Stimulated activated CD4-positive, alpha-beta T cell treated with anti-CD3 and anti-CD28 coated beads, Interleukin-4, amount 100 ng/mL, for 4 hours (primary cell): ENCODE measurements at places on chromosomes 5 and 9.

DNA sequence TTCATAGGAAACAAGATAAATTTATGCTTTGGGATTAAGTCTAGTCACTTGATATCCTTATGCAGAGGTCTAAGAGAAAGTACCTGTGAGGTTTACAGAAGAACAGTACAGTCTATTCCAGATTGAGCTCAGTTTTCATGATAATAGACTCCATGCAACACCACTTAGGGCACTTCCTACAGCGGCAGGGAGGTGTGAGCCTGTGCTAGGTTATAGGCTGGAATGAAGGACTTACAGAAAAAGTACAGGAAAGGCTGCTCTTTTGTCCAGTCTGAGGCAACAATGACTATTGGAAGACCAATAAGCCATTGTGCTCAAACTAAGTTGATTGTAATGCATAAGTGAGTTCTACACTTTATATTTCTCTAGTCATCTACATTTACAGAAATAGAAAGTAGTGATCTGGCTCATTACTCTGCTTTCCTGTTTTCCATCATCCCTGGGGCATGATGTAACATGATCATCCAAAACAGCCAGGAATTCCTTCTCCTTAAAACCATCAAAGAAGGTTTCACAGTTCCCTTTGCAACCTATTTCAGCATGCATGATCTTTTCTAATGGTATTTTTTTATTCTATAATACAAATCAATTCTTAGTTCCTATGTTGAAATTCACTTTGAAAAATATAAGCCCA is 322.8 kb downstream of the SLF1 start:
- DNase-seq = no peak

DNA sequence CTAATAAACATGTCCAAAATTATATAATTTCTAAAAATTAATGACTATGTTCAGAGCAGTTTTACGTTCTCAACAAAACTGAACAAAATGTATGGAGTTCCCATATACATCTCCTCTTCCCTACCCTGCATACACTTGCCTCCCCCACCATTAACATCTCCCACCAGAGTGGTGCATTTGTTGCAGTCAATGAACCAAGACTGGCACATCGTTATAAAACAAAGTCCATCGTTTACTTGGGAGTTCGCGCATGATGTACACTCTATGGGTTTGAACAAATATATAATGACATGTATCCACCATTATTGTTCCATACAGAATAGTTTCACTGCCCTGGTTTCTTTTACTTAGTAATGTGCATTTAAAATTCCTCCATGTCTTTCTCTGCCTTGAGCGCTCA is 130.1 kb downstream of the APBA1 start:
- no peak for DNase-seq

- DNase-seq = no peak
These were observed 234.0 kb upstream of the NMUR2 start for GRCh38 chr5:152638996-152639552.

- DNase-seq = no peak
These were observed 43.1 kb upstream of the DAB2IP start for GRCh38 chr9:121608168-121608853.

- no peak for DNase-seq
These were observed 64.7 kb downstream of the FGF1 start for GRCh38 chr5:142621227-142621626.

GRCh38 chr5:56668996-56669395 is 146.4 kb upstream of the MAP3K1 start:
- no peak for DNase-seq

DNA sequence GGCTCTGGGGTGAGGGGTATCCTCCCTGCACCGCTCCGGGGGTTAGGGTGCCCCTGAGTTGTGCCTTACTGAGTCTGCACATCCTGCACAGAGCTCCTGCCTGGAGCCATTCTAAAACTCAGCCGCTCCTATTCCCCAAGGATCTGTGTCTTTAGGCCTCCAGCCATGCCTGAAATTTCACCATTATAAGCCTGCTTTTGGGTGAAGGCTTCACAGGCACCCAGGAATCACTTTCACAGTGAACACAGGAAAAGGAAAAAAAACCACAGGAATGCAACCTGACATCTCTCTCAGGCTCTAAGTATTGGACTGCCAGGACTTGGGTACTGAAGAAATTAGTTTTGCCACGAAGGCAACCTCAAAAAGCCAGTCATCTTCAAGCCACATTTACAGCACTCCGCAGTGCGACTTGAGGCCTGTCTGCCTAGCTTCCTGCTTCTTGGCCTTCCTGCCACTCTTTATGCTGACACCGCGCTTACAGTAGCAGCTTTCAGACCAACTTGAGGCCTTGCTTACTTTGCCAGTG is 30.9 kb downstream of the GALNT10 start:
- DNase-seq = peak; percentile 14

DNA sequence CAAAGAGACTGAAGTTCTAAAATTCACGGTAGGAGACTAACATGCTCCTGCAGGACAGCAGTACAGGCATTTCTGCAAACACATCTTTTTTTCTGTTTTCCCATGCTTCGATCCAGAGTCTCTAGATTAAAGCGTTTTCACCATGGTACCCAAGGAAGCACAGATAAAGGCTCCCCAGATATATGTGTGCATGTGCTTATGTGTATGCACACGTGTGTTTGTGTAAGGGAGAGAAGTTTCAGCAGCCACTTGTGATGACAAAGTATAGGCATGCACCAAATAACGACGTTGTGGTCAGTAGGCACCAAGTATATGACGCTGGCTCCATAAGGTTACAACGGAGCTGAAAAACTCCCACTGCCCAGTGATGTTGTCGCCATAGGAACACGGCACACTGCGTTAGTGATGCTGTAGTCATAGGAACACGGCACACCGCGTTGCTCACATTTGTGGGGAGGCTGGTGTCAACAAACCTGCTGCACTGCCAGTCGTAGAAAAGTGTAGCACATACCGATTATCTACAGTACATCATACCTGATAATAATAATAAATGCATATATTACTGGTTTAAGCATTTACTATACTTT is 21.7 kb downstream of the MED10 start:
- DNase-seq = no peak

DNA sequence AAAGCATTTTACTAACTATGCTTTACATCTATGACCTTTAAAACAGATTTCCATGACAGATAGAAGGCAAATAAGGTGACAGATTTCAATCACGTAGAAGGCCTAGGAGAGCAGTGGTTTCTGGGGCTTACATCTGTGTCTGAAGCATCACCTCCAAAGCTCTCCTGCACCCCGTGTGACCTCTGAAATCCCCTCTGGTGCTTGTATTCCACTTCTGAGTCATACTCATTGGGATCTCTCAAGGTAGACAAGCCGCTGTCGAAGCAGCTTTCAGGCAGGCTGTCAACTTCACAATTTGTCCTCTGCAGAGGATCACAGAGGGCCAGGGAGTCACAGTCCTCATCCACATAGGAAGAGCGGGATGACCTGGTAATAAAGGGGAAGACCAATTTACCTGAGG is 62.2 kb downstream of the RASEF start:
- DNase-seq = no peak

DNA sequence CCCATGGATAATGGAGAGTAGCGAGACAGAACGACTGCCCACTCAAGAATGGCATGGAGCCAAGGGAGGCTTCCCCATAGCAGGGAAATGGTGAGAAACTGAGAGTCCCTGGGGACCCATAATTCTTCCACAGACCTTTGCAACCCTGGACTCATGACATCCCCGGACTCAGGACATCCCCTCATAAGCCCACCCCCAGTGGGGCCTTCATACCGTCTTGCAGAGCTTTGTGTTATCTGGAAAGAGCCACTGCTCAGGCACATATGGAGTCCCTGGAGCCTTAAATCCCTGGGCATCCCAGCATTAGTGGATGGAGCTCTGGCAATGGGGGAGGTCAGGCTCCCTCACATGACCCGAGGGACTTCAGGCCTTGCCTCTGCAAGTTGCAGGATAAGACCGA is 865.4 kb upstream of the ARRDC3 start:
- DNase-seq = no peak

DNA sequence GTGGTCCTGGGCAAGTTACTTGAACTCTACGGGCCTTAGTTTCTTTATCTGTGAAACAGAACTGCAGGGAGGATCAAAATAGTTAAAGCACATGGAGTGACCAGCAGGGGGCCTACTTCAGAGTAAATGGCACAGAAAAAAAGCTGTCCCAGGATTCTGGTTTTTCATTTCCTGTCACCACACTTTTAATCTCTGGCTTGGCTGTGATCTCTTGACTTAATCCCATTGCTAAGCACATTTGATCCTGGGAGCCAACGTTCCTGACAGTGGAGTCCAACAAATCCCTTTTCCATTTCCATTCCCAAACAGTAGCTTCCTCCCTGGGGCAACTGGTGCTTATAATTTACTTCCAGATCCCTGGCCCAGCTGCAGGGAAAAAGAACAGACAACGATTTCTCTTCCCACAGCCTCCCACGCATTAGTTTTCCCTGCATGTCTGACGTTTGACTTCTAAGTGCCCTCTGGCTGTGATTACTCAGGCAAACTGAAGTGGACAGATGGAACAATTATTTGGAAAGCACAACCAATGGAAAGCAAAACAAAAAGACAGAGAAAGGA is 136.5 kb upstream of the STK32A start:
- DNase-seq = no peak

DNA sequence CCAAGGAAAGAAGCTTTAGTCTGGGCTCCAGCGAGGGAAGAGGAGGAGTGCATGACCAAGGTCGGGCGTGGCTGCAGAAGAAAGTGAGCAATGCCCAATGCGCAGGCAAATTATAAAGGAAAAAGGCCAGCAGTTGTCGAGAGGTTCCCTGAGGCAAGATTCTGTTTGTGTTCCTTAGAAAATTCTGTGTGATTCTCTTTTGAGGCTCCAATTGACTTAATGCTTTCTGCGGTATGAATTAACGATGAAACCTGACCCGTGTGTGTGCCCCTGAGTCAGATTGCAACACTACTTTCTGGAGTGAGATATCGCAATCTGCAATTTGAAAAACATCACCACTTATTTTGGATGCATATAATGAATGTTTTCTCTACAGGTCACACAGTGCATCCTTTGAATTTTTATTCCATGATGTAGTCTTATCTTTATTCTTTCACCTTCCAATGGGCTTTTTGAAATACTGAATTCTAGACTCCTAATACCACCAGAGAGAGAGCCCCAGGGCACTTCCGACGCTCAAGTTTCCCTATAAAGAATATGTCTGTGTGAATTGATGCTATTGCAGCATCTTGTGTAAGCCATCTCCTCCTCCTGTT is 117.9 kb upstream of the IL6ST start:
- DNase-seq = no peak

DNA sequence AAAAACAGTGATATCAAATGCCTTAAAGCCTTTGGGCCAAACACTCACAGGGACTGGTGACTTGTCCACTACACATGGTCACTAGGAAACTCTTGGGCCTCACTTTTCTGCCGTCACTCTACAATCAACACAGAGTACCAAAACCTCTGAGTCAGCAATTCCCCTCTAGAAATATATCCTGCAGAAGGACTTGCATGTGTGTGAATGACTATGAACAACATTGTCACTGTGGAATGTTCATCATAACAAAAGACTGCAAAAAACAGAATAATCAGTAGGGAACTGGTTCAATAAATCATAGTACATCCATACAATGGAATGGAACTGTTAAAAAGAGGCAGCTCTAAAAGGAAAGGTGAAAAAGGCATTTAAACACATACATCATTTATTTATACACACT is 44.1 kb upstream of the SMU1 start:
- DNase-seq = no peak

DNA sequence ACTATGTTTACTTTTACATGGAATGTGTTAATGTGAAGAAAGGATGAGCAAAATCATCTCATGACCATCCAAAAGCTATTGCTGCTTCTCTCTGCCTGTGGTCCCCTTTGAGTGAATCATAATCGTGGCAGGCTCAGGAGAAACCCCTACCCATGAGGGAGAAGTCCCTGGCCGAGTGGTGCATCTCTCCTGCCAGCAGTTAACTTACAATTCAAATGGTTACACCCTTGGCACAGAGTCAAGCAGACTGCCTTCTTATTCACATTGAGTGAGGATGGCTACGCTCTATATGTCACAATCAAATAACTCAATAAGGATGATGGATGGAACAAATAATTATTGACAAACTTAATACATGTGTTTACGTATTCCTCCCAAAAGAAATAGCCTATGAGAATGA is 179.1 kb downstream of the FGF1 start:
- no peak for DNase-seq

DNA sequence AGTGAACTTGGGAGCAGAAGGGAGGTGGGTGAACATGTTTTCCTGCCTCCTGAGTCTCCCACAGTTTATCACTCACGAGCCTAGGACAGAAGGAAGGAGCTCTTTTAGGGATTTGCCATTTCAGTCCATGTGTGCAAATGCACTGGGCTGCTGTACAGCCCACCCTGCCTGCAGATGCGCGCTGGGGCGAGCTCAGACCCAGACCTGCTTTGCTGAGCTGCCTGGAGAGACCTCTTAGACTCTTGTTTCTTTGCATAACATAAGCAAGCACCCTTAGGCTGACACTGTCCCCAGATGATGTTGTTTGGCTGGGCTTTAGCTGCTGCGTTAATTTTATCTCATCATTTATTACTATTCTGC is 199.0 kb downstream of the CACNA1B start:
- no peak for DNase-seq

DNA sequence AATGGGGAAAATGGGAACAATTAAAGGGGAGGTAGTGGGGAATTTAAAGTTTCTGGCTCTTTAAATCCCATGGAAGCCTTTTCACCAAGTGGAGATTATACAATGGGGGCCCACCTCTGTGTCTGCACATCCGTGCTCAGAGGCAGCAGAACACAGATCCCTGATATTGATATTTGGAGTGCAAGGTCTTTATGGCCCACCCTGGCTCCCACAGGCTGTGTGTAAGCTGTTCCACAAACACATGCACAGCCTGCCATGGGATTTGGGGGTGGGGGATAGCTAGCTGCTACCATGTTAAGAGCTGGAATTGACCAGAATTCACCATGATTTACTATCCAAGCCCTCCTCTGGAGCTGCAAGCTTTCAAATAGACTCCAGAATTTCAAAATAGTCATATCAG is 55.9 kb downstream of the RASGEF1C start:
- no peak for DNase-seq

- DNase-seq = no peak
These were observed 23.4 kb upstream of the CAMSAP1 start for GRCh38 chr9:135930446-135931345.

DNA sequence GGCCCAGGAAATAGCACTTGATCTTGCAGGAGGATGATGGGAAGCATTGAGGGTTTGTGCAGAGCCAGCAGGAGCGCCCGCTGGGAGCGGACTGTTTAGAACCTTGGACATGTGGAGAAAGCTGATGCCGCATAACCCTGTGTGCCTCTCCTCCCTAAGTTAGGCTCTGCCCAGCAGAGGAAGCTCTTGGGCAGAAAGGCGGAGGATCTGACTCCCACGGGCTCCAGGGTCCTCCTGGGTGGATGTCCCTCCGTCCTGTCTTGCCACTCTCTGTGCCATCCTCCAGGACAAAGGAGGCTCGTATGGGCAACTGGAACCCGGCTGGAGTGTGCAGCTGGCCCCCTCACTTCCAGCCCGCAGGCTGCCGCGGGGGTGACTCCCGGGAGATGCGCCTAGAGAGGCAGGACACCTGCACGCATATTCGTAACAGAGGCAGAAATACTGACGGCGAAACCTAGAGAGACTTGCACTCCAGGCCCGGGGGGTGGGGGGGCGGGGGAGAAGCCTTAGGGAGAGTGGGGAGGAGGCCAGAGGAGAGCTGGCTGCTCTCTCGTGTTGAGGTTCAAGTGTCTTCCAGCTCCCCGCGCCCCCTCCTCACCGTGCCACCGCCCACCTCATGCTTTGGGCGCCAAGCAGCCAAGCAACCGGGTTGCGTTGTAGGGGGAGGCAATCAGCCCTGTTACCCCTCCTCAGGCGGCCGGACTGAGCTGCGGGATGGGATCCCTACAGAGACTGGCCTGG is 5.4 kb upstream of the FOXE1 start:
- DNase-seq = no peak
